ENCODE measurements at places on chromosomes 3 and 15. TPM values are rescaled to one million over a fixed set of nuclear protein-coding genes. Genes with fewer than 3 reads are reported as not detected.

- no peaks in the 10 kb centered on the region for H3K36me3 ChIP-seq
- no peaks in the 10 kb centered on the region for H3K27me3 ChIP-seq
- no peak for DNase-seq
- H3K4me1 ChIP-seq: no peaks in the 10 kb centered on the region
These were observed 466.2 kb upstream of the ADAMTS9 start for GRCh38 chr3:65153850-65154512.

GRCh38 chr3:58696093-58696492 is 29.5 kb upstream of the FAM3D start:
- no peak overlapping the region for H3K27ac ChIP-seq
- no peaks in the 10 kb centered on the region for H3K27me3 ChIP-seq
- DNase-seq: no peak
- H3K36me3 ChIP-seq: peaks cover 2% of the 10 kb centered on the region
- H3K4me3 ChIP-seq: no peak overlapping the region

- H3K4me1 ChIP-seq: no peaks in the 10 kb centered on the region
- DNase-seq: no peak
- no peak overlapping the region for H3K4me3 ChIP-seq
- H3K27ac ChIP-seq: no peak overlapping the region
These were observed 46.2 kb downstream of the SEMA3G start for GRCh38 chr3:52398670-52399081.

GRCh38 chr3:49966233-49966942 is 26.4 kb downstream of the RBM6 start:
- H3K4me1 ChIP-seq: peaks cover 2% of the 10 kb centered on the region
- no peaks in the 10 kb centered on the region for H3K27me3 ChIP-seq
- no peak overlapping the region for H3K4me3 ChIP-seq
- no peak overlapping the region for H3K27ac ChIP-seq
- H3K36me3 ChIP-seq: peaks cover 10% of the 10 kb centered on the region
- DNase-seq: no peak

- peak; percentile 31 for DNase-seq
- H3K27me3 ChIP-seq: no peaks in the 10 kb centered on the region
- H3K4me3 ChIP-seq: no peak overlapping the region
- peaks cover 11% of the 10 kb centered on the region for H3K36me3 ChIP-seq
- H3K4me1 ChIP-seq: peaks cover 9% of the 10 kb centered on the region
- H3K27ac ChIP-seq: peak overlapping the region; percentile 8
These were observed 93.0 kb downstream of the PGPEP1L start for GRCh38 chr15:98914626-98915025.

GRCh38 chr3:112199622-112200316 is 66.7 kb upstream of the GCSAM start:
- no peak overlapping the region for H3K27ac ChIP-seq
- peaks cover 3% of the 10 kb centered on the region for H3K36me3 ChIP-seq
- no peaks in the 10 kb centered on the region for H3K4me1 ChIP-seq

DNA sequence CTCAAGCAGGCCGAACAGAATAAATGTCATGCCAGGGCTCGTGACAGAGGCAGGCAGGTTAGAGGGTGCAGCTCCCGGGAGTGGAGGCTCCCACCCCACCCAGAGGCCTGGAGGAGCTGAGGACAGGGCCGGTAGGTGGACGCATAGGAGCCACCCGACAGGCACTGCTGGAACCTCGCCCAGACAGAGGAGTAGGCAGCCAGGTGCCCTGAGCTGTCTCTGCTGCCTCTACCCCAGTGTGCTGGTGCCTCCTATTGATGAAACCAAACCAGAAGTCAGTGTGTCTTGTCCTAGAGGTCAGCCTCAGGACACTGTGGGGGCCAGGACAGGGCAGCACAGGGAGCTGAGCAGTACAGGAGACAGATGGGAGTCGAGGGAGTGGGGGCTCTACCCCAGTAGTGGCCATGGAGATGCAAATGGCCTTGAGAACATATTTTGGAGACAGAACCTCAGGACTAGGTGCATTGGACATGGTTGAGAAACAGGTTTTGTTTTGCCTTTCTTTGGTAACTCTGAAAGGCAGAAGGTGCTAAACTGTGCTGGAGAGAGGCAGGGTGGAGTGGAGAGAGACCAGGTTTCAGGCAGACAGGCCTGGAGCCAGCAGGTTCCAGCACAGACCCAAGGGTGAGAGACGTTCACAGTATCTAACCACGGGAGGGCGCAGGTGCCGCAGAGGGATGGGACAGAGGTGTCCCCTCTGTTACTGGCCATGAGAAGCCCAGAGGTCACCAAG is 15.4 kb upstream of the KLF15 start:
- no peaks in the 10 kb centered on the region for H3K4me1 ChIP-seq
- H3K27me3 ChIP-seq: no peaks in the 10 kb centered on the region
- H3K36me3 ChIP-seq: no peaks in the 10 kb centered on the region
- H3K27ac ChIP-seq: no peak overlapping the region
- H3K4me3 ChIP-seq: no peak overlapping the region

- H3K27me3 ChIP-seq: no peaks in the 10 kb centered on the region
- H3K36me3 ChIP-seq: peaks cover 8% of the 10 kb centered on the region
- no peak overlapping the region for H3K4me3 ChIP-seq
- H3K27ac ChIP-seq: peak overlapping the region; percentile 36
These were observed 39.6 kb upstream of the IP6K2 start for GRCh38 chr3:48756640-48757039.

DNA sequence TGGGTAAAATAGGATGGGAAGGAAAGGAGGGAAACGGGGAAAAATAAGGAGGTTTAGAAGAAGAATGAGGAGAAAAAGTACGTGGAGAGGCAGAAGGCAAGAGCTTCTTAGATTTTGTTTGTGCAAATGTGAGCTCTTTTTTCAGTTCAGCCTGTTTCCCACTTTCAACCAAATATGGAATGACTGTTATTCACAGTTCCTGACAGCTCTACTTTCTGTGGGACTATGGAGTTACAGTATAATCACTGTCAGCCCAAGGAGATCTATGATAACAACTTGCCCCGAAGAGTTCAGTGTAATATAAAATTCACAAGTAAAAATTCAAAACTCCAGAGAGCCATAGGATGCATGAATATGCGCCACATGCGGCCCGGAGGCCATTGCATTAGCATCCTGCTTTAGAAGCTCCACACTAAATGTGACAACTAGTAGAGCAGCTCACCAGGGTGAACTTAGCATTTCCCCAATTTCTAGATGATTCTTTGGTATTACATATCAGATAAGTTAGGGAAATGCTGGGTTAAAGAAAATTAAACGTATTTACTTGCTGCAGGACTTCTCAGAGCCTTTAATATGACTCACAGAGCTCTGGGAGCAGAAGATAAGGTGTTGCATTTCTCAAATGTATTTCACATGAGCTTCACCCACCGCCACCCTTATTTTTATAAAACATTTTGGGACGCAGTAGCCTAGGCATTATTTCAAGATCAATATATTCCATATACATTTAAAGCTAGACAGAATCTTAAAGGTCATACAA is 234.6 kb downstream of the EBLN2 start:
- DNase-seq: no peak
- no peaks in the 10 kb centered on the region for H3K36me3 ChIP-seq
- peaks cover 2% of the 10 kb centered on the region for H3K27me3 ChIP-seq
- H3K4me3 ChIP-seq: no peak overlapping the region

DNA sequence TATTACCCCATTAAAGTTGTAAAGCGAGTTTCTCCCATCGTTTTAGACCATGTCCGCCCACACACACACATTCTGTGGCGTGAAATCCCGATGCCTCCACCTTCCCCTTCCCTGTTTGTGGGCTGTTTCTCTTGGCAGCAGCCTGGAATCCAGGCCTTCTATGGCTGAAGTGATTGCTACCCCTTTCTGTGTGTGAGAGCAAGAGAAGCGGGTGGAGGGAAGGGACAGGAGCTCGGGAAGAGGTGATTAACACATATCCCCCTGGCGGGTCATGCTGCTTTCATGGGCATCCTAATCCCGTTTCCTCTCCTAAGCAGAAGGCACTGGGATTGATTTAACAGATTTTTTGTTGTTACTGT is 283.8 kb upstream of the RGMA start:
- H3K27ac ChIP-seq: no peak overlapping the region
- no peaks in the 10 kb centered on the region for H3K4me1 ChIP-seq
- peaks cover 11% of the 10 kb centered on the region for H3K27me3 ChIP-seq
- no peak for DNase-seq
- H3K4me3 ChIP-seq: no peak overlapping the region

DNA sequence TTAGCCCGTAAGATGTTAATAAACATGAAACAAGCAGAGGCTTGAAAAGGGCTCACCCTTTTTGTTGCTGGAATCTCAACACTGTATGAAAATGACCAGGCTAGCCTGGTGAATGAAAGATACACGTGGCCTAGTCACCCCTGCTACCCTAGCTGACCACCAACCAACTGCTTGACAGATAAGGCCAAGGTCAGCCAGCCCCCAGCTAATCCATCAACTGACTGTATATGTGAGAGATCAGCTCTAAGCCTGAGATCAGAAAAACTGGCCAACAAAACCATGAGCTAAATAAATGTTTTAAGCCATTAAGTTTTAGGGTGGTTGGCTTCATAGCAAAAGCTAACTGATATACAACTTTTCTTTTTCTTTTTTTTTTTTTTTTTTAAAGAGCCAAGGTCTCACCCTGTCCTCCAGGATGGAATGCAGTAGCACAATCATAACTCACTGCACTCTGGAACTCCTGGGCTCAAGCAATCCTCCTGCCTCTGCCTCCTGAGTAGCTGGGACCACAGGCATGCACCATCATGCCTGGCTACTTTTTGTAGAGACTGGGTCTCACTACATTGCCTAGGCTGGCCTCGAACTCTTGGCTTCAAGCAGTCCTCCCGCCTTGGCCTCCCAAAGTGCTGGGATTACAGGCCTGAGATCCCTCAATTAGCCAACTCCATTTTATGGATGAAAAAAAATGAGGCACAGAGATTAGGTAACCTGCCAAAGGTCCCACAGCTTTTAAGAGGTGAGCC is 34.6 kb downstream of the SH3BP5 start:
- H3K27ac ChIP-seq: peak overlapping the region; percentile 74

GRCh38 chr3:68963891-68964290 is 31.5 kb upstream of the TAFA4 start:
- H3K27ac ChIP-seq: no peak overlapping the region
- H3K36me3 ChIP-seq: no peaks in the 10 kb centered on the region
- H3K27me3 ChIP-seq: peaks cover 16% of the 10 kb centered on the region
- H3K4me1 ChIP-seq: no peaks in the 10 kb centered on the region
- H3K4me3 ChIP-seq: no peak overlapping the region

GRCh38 chr3:59510576-59510975 is 460.8 kb upstream of the CFAP20DC start:
- no peak overlapping the region for H3K4me3 ChIP-seq
- H3K27me3 ChIP-seq: no peaks in the 10 kb centered on the region
- H3K36me3 ChIP-seq: no peaks in the 10 kb centered on the region
- H3K4me1 ChIP-seq: peaks cover 5% of the 10 kb centered on the region

GRCh38 chr3:128215290-128215689 is 62.0 kb downstream of the EEFSEC start:
- H3K27ac ChIP-seq: no peak overlapping the region
- peaks cover 11% of the 10 kb centered on the region for H3K36me3 ChIP-seq
- H3K4me1 ChIP-seq: peaks cover 7% of the 10 kb centered on the region
- no peaks in the 10 kb centered on the region for H3K27me3 ChIP-seq
- no peak overlapping the region for H3K4me3 ChIP-seq
- DNase-seq: no peak

DNA sequence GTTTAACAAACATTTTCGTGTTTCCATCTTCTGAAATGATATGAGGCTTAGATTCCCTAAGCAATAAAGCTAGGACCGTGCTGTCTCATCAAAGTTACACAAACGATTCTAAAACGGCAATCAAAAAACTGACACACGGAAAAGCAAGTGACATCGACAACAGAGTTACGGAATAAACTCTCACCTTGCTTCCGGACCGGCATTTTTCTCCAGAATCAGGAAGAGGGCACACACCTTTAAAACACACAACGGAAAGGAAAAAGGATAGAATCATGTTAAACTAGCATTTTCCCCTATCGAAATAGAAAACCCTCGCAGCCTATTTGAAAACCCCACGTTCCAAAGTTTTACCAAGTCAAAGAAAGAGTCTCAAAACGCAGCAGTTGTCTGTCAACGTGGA is 1.4 kb downstream of the DLG1 start:
- H3K27me3 ChIP-seq: peaks cover 14% of the 10 kb centered on the region
- peaks cover 22% of the 10 kb centered on the region for H3K36me3 ChIP-seq
- peaks cover 37% of the 10 kb centered on the region for H3K4me1 ChIP-seq
- DNase-seq: no peak
- peak overlapping the region; percentile 97 for H3K4me3 ChIP-seq

DNA sequence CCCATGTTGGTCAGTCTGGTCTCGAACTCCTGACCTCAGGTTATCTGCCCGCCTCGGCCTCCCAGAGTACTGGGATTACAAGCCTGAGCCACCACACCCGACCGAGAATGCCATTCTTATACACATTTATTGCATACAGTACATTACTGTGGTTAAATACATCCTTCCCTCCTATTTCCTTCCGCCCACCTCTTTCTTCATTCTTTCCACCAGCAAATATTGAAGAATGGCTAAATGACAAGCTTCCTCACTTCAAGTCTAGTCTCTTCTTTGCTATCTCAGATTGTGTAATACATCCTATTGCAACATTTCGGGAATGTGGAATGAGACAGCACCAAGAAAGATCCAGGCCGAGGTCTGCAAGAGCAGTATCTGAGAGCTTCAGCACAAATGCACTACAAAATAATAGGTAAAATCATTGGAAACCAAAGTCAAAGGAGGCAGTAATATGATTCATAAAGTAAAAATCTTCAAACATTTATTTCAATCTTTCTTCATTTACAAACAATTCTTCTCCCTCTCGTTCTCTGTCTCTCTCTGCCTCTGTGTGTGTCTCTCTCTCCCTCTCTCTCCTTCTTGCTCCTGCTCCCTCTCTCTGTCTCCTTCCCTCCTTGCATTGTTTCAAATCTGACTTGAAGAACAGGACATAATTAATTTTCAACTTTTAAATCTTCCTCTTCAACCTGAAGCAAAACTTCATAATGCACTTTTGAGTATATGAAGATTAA is 94.7 kb upstream of the TGFBR2 start:
- peak; percentile 34 for DNase-seq
- no peak overlapping the region for H3K27ac ChIP-seq
- H3K27me3 ChIP-seq: no peaks in the 10 kb centered on the region
- H3K4me3 ChIP-seq: no peak overlapping the region
- H3K36me3 ChIP-seq: no peaks in the 10 kb centered on the region

DNA sequence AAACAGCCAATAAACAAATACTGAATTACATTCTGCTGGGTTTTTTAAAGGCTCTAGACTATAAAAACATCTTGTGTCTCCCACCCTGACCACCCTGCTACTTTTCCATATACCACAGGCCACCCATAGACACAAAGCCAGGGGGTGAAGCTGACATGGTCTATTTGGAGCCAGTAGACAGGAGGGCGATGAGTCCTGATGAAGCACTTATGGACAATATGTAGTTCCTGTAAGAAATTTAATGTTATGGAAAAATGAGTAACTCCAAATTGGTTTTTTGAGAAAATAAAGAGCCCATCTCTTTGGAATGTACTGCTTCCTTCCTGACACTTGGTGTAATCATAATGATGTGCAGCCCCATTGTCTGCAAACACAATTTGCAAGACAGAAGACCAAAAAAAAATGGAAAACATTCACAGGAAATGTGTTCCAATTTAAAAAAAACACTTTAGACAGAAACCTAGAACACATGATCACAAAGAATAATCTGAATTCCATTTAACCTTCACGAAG is 11.8 kb downstream of the SSR3 start:
- DNase-seq: no peak
- peaks cover 14% of the 10 kb centered on the region for H3K4me1 ChIP-seq
- H3K36me3 ChIP-seq: peaks cover 35% of the 10 kb centered on the region
- no peaks in the 10 kb centered on the region for H3K27me3 ChIP-seq

The LHFPL4 gene
- not detected for total RNA-seq

The MST1R gene
- 0.39 TPM for total RNA-seq

The MUSTN1 gene
- not detected for total RNA-seq

The SLC51B gene
- not detected for total RNA-seq

The ECE2 gene
- total RNA-seq: not detected

The CPNE9 gene
- total RNA-seq: not detected

The GABRG3 gene
- total RNA-seq: not detected

The STX19 gene
- not detected for total RNA-seq

The CNBP gene
- 342 TPM for total RNA-seq

The TRIM71 gene
- total RNA-seq: 0.02 TPM

The HOMER2 gene
- total RNA-seq: 7.9 TPM

The SNTN gene
- total RNA-seq: not detected

The TF gene
- 0.44 TPM for total RNA-seq

The SLC27A2 gene
- 22.5 TPM for total RNA-seq
